ENCODE measurements at places on chromosomes 1 and 21. TPM values are rescaled to one million over a fixed set of nuclear protein-coding genes. Genes with fewer than 3 reads are reported as not detected.

DPT gene
- not detected for total RNA-seq

CYP4A22 gene
- not detected for total RNA-seq

RPE65 gene
- total RNA-seq = not detected

AZIN2 gene
- total RNA-seq = 0.65 TPM

COL9A2 gene
- 0.79 TPM for total RNA-seq

FCAMR gene
- total RNA-seq = not detected

ACTL8 gene
- not detected for total RNA-seq

DNA sequence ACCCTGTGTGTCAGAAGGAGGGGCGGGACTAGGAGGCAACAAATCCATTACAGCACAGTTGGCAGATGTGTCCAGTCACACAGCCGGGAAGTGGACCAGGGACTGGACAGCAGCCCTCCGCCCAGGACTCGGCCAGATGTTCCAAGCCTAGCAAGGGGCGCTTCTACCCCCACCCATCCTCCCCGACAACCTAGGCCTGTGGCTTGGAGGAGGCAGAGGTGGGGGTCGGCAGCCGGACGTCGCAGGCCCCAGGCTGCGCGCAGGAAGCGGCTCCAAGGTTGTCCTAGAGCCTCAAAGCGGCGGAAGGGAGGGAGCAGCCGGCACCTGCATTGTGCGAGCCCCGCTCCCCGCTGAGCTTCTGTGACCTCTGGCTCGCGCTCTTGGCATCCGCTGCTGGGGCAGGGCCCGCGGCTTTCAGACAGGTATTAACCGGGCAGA, 20.6 kb upstream of the MYCL start:
- DNase-seq = peak; percentile 17

DNA sequence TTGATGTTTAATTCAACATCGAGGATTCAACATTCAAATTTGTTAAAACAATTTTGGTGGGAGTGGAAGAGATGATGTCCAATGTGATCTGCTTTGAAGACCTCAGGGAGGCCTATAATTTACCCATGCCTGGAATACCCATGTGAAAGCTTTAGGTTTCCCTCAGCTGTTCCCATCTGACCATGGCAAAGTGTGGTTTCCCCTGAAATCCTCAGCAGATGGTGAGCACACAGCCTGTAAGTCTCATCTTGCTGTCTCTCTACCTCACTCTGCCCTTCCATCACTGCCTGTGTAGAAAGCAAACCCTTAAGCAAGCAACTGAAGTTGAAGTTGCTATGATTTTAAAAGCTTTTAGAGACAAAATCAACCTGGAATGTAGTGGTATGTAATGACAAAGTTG, 80.1 kb upstream of the ATF3 start:
- DNase-seq = no peak

DNA sequence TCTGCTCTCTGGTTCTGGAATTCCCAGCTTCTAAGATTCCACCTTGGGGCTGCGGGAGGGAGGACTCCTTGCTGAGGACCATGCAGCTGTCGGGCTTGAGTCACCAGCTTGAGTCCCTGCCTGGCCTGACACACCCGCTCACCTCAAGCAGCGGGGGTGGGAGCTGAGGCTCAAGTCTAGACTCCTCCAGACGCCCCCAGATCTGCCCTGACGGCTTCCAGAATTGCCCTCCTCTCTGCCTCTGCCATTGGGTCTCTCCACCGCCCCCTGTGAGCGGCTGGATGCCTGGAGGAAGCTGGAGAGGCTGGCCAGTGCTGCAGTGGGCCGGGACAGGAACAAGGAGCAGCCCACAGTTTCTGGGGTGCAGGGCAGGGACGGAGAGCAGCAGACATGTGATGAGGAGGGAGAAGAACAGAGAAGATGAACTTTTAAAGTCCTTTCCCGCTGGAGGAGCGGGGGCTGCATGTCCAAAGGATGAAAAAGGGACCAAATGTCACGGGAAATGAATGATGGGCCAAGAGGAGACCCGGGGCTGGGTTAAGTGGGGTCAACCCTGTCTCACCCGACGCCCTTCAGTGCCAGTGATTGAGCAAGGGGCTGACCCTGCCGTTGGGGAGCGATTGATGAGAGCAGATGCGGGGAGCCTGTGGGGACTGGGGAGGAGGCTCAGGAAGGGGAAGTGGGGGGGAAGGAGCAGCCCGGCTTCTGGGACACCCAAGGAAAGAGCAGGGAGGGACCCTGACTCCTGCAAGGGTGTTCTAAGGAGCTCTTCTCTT, 13.5 kb downstream of the CRABP2 start:
- DNase-seq = no peak

DNA sequence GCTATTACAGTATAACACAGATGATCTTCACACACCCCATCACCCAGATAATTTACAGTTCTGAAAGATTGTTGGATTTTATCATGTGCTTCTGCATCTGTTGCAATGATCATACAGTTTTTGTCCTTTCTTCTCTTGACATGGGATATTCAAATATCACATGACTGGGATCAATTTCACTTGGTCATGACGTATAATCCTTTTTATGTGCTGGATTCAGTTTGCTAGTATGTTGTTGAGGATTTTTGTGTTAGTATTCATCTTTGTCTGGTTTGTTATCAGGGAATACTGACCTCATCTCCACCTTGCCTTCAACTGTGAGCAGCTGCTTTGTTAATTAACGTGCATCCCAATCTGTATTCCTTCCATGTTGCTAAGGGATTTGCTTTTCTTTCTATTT, 44.7 kb upstream of the DISC1 start:
- DNase-seq = no peak

DNA sequence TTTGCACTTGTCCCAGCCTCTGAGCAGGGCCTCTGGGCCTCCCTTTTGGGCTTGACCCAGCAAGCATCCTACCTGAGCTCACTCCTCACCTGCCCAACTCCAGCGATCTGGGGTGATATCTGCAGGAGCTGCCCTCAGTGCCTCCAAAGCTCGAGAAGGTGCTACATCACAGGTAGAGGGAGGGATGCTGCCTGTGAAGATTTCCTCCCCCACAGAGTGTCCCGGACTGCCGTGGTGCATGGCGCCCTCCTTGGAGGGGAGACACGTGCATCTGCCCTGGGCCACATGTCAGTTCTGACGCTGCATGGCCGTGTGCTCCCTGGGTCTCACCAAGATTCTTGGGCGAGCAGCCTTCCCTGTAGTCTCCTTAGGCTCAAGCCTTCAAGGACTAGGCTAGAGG, 27.7 kb downstream of the NENF start:
- no peak for DNase-seq

GRCh38 chr1:220768126-220768601, 18.5 kb upstream of the MTARC1 start:
- DNase-seq = no peak

GRCh38 chr1:47794081-47794480, 203.1 kb downstream of the TRABD2B start:
- no peak for DNase-seq

GRCh38 chr1:235500971-235501540, 3.2 kb downstream of the B3GALNT2 start:
- DNase-seq = no peak

GRCh38 chr1:203185585-203185984, 919 bp downstream of the CHI3L1 start:
- no peak for DNase-seq

DNA sequence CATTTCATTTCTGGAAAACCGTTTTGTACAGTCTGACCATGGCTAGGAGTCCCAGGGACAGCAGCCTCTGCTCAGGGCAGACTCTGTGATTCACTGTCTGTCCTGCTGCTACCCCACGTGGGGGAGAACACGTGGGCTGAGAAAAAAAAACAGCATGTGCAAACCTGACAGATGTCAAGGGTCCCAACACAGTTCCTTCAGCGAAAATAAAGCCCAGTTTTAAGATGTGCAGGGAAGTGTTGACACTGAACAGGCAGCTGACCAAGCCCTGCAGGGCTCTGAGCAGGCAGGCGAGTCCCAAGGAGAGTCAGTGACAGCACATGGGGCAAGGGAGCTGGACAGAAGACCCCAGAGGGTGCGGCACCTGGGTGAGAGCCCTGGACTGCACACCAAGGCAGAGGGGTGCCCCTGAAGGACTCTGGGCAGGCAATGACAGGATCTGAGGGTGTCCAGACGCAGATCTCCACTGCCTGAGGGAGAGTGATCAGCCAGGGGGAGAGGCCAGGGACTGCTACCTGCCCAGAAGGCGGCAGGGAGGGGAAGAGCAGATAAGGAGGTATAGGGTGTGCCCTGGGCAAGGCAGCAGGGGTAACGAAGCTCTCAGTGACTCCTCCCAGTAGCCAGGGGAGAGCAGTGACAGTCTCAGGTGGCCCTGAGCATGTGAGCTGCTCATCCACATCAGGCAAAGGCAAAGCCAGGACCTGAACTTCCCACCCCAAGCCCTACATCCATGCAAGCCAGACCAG, 5.1 kb upstream of the SPATC1L start:
- peak; percentile 44 for DNase-seq

- DNase-seq = peak; percentile 96
Measured at GRCh38 chr1:99659755-99660210, 13.9 kb downstream of the PALMD start.

- DNase-seq = peak; percentile 83
Measured at GRCh38 chr1:2255420-2256369, 27.6 kb downstream of the SKI start.

DNA sequence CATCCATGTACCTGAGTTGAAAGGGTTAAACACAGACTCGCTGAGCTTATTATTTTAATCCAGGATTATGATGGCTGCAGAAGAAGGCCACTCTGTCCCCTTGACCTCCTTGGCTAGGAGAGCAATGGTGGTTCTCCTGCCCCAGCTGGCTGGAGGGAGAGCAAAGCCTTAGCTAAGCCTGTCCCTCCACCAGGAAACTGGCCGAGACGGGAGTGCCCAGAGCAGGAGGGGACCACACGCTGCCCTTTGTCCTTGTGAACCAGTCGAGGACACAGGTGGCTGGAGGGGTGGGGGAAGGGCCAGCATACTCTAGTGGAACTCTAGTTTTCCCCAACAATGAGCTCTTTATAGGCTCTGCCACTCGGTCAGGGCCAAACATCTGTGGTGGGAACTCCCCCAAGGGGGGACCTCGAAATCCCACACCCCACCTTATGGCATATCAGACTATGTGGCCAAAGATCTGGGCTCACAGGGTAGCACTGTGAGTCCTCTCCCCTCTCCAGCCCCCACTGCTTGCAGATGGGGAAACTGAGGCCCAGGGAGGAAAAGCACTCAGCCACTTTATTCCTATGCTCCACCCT, 12.9 kb downstream of the KIAA1614 start:
- DNase-seq = no peak

- DNase-seq = peak; percentile 42
Measured at GRCh38 chr1:19799230-19800075, at the start of gene TMCO4. Gene TMCO4 (minus strand): TSS chr1:19799916. CDS start chr1:19780758, 19,158 bp downstream.

DNA sequence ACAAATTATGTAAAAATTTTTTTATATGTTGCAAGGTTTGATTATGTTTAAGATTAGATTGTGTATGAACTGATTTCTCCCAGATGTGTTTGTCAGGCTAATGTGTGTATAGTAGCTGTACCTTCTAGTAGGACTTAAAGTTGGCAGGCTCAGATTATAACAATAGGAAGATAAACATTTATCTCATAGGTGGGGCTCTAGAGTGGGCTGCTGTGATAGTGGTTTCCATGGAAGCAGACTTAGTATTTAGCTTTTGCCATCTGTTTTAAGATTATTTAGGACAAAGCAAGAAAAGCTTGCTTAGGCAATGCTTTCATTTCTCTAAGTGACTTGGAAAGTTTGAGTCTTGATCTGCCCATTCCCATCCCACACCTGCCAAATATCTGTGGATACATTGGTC, 187.7 kb upstream of the CACYBP start:
- DNase-seq = no peak
